ENCODE measurements at places on chromosomes 7 and 10.

- DNase-seq, result no peak
Measured at GRCh38 chr7:211715-212058, 19.3 kb downstream of the FAM20C start.

DNA sequence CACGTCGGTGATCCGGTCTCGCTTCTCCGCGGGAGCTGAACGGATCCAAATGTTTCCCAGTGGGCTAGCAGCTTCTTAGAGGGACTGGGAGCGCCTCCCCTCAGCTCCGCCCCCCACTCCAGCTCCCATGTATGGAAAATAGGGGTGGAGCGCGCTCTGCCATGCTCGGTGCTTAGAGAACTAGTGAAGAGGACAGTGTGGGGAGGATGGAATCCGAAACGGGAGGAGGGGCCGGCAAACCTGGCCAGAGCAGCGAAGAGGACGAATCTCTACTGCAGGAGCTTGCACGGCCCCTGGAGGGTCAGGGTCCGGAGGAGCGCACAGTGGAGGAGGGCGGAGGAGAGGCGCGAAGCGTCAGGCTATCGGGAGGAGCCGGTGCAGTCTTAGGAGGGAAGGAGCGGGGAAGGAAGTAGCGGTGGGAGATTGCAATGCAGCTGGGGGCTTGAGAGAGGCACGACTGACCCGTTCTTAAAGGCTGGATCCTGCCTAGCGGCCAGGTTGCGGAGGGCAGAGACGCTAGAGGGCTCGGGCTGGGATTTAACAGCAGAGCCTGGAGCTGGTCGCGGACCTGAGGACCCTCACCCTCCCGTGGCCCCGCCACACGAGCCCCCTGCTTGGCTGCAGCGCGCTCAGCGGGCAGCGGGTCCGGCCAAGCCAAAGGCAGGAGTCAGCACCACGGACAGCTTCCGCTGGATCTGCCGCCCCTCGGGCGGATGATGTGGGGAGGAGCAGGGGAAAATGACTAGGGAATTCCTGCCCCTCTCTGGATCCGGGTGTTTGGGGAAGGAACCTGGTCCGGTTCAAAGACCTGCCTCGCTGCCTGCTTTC lies at the start of gene PRLHR:
Gene PRLHR (minus strand): TSS at position 51 of the 828 bp plus-strand sequence. CDS start 404 bp downstream, outside the sequence.
- no peak for DNase-seq

GRCh38 chr10:71259815-71260501 lies 47.6 kb downstream of the UNC5B start:
- DNase-seq, result no peak

- no peak for DNase-seq
Measured at GRCh38 chr10:97327348-97328294, 6.9 kb downstream of the FRAT2 start.

DNA sequence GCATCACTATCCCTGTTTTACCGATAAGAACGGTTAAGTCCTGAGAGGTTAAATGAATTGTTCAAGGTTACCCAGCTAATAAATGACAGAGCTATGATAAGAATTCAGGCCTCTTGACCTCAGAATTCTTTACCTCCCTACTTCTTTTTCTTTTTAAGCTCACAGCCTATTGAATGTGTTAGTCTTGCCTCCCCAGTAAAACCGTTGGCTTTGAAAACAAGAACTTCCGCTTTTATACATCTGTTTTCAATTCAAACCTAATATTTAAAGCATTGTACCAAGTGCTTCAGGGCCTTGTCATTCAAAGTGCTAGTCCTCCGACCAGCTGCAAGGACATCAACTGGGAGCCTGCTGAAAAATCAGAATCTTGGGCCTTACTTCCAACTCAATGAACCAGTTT lies 15.6 kb downstream of the SEC31B start:
- DNase-seq, result no peak

DNA sequence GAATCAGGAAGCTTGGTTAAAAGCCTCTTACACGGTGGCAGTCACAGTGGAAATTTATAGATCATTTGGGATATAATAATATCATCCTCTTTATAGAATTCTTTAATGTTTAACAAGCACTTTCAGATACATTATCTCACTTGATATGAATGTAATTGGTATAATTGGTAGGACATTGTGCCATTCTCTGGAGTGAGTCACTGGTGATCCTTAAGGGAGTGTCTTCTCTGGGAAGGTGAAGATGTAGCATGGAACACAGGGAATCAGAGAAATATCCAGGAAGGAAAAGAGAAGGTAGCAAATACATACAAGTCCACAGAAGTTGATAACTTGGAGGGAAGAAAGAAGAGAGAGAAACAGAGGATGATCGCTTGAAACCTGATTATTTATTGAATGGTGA lies 9.8 kb downstream of the PTPRZ1 start:
- no peak for DNase-seq

DNA sequence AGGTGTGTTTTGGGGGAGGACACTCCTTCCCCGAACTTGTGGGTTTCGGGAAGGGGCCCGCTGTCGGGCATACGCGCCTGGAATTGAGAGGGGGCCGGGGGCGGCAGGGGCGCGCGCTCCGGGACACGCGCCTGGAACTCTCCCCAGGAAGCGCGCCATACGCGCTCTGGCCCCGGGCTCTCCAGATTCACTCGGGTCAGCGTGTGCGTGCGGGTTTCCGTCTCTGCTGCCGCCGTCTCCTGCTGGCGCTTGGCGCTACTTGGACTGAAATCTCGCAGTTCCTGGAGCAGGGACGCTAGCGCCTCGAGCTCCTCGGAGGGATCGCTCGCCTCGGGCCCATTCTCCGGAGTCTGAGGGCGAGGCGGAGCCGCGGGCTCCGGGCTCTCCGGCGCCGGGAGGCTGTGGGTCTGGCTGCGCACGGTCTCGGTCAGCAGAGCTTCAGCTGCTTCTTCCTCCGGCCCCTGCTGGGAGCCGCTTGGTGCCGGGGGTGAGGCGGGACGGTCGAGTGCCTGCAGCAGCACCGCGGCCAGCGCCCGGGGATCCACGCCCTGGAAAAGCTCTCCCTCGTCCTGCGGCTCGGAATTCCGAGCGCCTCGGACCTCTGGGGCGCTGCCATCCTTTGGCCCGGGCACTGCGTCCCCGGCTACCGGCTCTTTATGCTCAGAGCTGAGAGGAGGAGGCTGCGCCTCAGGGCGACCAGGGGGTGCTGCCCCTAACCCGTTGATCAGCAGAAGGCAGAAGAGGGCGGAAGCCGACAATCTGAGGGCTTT lies 1.1 kb downstream of the VGF start:
- no peak for DNase-seq

DNA sequence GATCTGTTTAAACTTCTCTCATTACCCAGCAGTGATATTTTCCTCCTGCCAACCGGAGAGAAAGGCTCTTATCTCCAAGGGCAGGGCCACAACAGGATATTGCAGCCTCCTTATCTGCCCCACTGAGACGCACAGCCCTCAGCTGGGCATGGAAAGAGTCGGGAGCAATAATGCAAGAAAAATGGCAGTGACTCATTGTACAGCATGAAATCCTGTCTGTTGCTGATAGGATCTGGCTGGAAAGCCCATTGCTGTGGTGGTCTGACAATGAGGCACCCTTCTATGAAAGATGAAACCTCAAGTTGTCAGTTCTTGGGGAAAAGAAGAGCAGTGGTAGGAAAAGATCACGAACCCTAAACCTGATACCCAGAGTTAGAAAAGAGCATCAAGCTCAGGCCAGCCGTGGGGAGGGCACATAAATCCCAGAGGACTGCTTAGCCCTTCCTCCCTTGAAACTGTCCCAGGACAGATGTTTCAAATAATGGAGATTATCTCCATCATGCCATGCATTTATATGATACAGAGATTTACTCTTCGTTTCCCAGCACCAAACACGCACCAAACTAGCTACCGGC lies 47.0 kb upstream of the FIGNL1 start:
- DNase-seq, result no peak

- DNase-seq, result no peak
Measured at GRCh38 chr10:60479305-60480020, 89.8 kb upstream of the ANK3 start.

GRCh38 chr10:7161484-7162250 lies 249.2 kb downstream of the SFMBT2 start:
- no peak for DNase-seq

DNA sequence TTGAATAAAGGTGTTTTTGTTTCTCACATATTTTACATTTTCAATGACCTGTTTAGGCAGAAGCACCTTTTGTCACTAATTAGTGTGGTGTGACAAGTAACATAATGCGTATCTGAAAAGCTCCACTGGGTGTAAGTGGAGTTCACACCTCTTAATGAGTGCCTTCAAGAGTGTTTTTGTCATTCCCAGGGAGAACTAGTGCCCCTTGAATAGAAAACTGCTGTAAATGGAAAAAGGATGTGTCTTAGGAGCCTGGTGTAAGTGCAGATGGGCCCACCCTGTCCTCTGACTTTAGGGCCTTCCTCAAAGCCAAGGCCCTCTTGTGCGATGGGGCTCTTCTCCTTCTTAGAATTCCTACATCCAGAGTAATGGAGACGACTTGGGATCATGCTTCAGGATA lies 170.0 kb downstream of the MGMT start:
- DNase-seq, result no peak

DNA sequence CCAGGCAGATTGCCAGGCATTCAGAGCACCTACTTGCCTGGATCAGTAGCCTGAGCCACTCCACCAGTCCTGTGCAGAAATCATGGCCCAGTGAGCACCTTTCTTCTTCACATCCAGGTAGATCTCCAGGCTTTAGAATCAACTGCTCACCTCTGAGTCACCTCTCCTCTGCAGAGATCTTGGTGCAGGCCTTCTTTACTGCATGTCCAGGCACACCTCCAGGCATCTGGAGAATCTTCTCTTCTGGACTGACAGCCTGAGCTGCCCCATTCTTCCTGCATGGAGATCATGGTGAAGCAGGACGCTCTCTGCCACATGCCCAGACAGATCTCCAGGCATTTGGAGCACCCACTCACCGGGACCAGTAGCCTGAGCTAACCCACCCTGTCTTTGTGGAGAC lies 894.5 kb upstream of the MBL2 start:
- no peak for DNase-seq

DNA sequence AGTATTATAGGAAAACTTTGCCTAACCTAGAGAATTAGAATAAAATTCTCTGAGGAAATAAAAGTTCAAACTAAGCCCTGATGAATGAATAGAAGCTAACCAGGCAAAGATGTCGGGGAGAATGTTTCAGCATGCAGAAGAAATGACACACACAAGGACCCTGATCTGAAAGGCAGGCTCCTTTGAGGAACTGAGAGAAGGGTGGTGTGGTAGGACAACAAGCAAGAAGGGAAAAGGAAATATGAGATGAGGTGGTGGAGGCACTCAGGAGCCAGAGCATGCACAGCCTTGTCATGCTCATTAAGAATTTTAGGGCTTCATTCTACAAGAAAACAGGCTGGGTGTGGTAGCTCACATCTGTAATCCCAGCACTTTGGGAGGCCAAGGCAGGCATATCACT lies 90.6 kb downstream of the ARHGAP12 start:
- DNase-seq, result no peak

DNA sequence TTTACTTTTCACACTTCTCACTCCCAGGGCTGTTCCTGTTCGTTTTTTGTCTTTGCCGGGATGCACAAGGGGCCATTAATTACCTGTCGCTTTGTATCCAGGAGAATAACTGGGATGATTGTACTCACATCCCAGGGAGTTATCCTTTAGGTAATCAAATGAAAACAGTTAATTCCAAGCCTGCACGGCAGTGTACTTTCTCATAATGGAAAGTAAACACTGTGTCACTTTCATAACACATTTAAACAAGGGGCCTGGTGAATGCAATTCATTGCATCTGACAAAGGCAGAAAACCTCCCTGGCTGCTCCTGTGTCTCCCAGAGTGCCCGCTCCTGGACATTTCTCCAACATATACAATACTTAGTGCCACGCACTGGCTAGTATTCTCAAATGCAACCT lies 138.7 kb upstream of the CELF2 start:
- DNase-seq, result no peak

- no peak for DNase-seq
Measured at GRCh38 chr10:60372436-60372835, 17.2 kb downstream of the ANK3 start.

- peak; percentile 24 for DNase-seq
Measured at GRCh38 chr7:149791-150636, 42.4 kb upstream of the FAM20C start.

DNA sequence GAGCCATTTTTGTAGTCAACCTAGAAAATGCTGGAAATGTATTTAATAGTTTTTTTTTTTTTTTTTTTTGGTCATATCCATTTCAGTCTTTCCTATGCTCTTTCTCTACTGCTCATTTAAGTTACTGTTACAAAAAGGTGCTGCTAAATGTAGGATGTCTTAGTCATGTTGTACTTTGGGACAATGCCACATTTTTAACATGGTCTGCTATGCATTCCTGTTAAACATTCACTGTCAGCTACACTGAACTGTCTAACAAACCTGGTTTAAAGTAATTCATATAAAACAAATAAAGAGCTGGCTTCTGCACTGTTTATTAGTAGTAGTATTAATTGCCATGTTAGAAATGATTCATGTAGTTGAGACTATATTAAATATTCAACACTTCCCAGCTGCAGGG lies 108.6 kb downstream of the NSUN6 start:
- no peak for DNase-seq

All from activated CD8-positive, alpha-beta memory T cell treated with anti-CD3 and anti-CD28 coated beads for 48 hours (primary cell).